ENCODE measurements at places on chromosomes 1 and 21. TPM values are rescaled to one million over a fixed set of nuclear protein-coding genes. Genes with fewer than 3 reads are reported as not detected.

DNA sequence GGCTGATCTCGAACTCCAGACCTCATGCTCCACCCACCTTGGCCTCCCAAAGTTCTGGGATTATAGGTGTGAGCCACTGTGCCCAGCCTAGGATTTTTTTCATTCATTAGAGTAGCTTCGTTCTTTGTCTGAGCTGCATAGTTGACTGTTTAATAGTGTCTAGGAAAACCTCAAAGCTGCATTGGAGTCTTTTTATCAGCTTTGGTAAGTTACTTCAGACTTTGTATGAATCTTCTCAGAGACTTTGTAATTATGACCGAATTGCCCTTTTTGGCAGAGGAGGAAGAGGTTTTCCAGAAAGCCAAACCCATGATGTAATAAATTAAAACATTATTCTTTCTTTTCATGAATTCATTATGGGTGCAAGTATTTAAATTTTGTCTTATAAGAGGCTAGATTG is 5.1 kb downstream of the DNAJB4 start:
- no peak for DNase-seq

GRCh38 chr1:235503403-235504121 is 690 bp downstream of the B3GALNT2 start:
- DNase-seq: peak; percentile 69

GRCh38 chr21:24023936-24024335 is 1583.3 kb downstream of the MRPL39 start:
- no peak for DNase-seq

DNA sequence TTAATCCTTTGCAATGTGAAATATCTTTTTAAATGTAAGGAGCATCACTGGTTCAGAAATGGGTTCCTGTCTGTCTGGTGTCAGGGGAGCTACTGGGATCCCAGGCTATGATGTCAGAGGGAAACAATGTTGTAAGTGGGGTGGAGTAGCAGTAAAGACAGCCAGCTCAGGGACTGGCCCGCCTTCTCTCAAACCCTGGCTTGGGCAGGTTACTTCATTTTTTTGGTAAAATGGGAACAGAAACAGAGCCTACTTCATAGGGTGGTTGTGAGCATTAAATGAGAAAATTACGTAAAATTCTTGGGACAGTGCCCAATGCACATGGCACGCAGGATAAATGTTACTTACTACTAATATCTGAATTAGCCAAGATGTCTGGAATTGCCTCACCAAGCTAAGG is 30.7 kb upstream of the IL20 start:
- no peak for DNase-seq

DNA sequence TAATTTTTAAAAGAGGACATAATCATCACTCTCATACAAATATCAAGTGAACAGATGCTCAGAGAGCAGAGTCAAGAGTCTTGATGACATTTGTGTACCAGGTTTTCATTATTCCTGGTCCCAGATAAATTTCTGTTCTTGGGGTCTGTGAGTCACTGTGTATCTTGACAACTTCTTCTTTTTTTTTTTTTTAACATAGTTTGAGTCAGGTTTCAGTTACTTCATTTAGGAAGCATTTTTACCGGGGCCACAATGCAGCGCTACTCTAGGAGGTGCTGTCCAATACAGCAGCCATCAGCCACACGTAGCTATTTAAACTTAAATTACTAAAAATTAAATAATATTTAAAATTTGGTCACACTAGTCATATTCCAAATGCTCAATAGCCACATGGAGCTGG is 188.1 kb upstream of the SAMSN1 start:
- DNase-seq: no peak

DNA sequence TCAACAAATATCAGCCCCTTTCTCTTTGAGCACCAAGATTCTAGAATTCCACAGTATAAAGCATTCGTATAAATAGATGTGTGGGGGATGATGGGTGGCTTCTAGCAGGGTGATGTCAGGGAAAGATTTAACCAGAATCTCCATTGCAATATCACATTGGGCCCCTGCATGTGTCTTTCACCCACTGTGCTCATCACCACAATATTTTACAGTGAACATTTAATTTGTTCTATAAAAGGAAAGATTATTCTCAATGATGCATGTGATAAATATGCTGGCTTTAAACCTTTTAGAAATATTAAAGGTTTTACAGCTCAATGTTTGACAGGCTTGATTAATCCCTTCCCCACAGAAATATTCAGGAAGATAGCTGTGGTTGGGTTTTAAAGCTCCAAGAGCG is 457.8 kb upstream of the DAB1 start:
- no peak for DNase-seq

DNA sequence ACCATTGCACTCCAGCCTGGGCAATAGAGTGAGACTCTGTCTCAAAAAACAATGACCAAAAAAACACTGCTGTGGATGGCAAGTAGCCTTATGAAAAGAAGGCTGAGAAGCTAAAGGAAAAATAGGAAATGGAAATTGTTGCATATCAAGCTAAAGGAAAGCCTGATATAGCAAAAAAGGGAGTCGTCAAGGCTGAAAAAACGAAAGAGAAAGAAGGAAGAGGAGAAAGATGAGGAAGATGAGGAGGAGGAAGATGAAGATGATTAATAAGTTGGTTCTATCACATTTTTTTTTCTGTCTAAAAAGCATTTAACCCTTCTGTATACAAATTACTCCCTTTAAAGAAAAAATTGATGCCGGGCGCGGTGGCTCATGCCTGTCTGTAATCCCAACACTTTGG is 10.2 kb upstream of the PRDX1 start:
- no peak for DNase-seq

DNA sequence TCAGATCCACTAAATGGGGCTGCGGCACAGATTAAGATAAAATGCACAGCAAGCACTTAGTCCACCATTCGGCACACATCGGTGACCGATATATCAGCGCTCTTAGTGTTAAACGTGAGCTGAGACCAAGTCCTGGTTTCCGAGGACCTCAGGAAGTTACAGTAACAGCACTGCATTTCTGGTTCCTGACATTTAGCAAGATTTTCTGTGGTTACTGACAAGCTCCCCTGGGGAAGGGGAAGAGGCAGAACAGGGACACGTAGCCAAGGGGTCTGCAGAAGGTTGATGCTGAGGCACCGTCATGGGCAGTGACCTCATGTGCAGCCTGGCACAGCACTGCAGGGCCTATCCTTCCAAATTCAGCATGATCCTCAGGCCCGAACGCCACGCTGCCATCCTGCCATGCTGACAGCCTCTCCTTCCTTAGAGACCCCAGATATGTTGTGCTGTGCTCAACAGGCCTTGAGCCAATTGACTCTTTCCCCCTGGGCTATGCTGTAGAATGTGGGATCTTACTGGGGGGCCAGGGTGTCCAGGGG is 13.4 kb upstream of the PEF1 start:
- no peak for DNase-seq

DNA sequence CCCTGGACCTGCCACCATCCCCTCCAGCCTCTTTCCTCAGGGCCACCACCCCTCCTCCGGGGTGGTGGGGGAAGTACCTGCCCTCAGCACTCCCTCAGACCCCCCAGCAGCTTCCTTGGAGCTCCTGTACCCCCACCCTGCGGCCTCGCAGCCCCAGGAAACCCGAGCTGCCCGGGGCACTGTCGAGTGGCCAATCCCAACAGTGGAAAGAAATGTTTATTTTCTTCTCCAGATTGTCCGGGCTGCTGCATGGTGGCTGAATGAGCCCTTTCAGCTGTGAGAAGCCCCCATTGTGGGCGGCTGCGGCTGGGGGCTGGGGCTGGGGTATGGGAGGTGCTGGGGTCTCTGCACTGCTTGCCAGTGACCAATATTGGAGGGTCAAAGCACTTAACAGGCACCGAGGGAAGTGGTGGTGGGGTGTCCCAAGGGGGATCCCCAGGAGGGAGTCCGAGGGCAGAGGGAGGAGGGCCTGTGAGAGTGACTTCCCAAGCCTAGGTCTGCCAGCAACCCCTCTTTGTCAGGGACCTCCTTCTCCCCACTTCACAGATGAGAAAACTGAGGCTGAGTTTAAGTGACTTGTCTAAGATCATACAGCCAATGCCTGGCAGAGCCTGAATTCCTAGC is 25.2 kb downstream of the RUNX3 start:
- DNase-seq: no peak

DNA sequence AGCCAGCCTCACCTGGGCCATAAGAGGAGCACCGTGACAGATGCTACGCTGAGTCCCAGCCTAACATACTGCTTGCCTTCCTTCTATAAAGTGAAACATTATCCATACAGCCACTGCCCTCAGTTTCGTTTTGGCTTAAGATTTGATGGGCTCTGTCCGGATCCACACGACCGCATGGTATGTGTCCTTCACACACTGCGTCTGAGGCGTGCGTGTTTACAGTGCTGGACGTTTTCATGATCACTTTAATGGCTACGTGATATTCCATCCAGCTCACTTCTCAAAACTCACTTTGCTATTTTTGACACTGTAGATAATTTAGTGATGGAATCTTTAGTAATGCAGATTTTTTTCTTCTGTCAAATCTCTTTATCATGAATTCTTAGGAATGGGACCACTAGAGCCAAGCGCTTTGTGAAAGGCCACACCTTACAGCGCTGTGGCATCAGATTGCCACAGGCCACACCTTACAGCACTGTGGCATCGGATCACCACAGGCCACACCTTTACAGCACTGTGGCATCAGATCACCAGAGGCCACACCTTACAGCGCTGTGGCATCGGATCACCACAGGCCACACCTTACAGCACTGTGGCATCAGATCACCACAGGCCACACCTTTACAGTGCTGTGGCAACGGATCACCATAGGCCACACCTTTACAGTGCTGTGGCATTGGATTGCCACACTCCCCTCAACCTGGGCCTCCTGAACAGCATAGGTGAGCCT is 47.1 kb downstream of the PRDM15 start:
- DNase-seq: no peak

GRCh38 chr1:156584813-156585212 is 5.3 kb downstream of the TTC24 start:
- no peak for DNase-seq

DNA sequence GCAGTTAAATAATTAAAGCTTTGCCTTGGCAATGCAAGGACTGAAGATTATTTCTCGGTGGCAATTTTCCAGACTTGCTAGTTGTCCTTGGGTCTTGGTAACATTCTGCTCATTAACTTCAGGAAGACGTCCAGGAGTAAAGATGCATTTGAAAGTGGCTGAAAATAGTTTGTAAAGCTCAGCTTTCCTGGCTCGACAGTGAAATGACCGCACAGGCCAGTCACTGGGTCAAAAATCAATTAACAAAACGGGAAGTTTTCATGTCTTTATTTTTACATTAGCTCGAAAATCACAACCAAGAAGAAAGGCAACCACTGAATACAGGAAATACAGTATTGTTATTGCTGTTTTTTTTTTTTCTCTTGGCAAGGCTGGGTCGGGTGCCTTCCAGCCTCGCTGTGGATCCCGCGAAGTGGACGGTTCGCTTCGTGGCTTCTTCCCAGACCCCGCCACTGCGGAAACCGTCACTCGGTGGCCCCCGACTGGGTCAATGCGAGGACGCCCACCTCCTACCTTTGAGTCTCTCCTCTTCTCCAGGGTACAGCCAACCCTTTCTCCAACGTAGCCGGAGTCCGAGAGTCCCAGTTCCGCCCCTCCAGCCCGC is 479 bp upstream of the SNX7 start:
- no peak for DNase-seq

DNA sequence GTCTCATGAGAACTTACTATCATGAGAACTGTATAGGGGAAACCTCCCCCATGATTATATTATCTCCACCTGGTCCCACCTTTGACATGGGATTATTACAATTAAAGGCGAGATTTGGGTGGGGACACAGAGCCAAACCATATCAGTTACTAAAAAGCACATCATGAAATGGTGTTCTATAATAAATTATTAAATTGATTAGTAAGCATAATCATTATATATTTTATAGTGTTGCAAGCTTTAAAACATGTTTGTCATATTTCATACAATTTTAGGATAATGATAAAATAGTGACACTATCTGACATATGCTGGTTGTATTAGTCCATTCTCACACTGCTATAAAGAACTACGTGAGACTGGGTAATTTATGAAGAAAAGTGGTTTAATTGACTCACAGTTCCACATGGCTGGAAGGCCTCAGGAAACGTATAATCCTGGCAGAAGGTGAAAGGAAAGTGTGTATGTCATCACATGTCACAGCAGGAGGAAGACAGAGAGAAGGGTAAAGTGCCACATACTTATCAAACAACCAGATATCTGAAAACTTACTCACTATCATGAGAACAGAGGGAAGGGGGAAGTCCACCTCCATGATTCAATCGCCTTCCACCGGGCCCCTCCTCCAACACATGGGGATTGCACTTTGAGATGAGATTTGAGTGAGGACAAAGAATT is 539.2 kb upstream of the OLFM3 start:
- DNase-seq: no peak

DNA sequence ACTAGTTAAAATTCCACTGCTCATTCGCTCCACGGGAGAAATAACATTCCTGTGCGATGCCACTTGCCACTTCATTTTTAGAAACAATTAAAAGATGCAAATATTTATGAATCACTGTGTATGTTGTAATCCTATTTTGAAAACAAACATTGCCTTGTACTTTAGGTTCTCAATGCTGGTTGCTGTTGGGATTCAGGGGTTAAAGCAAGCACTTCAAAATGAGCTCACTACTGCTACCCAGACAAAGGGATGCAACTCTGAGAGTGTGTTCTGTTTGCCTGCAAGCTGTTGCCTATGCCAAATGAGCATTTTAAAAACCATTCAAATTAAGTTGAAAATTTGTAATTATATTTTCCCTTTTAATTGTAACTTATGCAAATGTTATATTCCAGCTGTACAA is 87.5 kb downstream of the RWDD3 start:
- DNase-seq: no peak

DNA sequence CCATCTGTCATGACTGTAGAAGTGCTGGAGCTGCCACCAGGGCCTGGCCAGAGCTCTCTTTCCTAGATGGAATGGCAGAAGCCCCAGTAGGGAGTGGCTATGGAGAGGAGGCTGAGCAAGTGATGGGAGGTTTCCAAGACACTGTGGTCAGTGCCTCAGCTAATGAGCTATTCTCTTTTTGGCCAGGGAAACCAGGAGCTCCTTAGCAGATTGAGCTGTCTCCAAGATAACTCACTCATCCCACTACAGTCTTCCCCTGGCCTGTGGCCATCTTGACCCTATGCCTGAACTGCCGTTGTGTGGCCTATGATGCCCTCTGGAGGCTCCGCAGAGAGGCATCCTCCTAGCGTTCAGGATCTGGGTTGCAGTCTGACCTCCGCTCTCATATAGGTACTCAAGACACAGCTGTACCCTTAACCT is 60.5 kb downstream of the ERI3 start:
- peak; percentile 41 for DNase-seq

DMBX1 gene
- not detected for total RNA-seq

KRTAP11-1 gene
- not detected for total RNA-seq

KRTAP21-2 gene
- total RNA-seq: not detected

ADSS2 gene
- total RNA-seq: 29.1 TPM

IQCC gene
- 2.5 TPM for total RNA-seq

CC2D1B gene
- total RNA-seq: 27.0 TPM

SPRR2E gene
- total RNA-seq: 0.63 TPM

LORICRIN gene
- total RNA-seq: not detected

All from ovary (tissue), 10 donors.